Non-pigmented ciliary epithelial cell (primary cell): ENCODE measurements at places on chromosomes 6 and 20.

GRCh38 chr6:52595796-52596130 is 18.9 kb upstream of the TRAM2 start:
- no peak for DNase-seq

GRCh38 chr20:53215166-53215565 is 243.0 kb downstream of the TSHZ2 start:
- DNase-seq = no peak

DNA sequence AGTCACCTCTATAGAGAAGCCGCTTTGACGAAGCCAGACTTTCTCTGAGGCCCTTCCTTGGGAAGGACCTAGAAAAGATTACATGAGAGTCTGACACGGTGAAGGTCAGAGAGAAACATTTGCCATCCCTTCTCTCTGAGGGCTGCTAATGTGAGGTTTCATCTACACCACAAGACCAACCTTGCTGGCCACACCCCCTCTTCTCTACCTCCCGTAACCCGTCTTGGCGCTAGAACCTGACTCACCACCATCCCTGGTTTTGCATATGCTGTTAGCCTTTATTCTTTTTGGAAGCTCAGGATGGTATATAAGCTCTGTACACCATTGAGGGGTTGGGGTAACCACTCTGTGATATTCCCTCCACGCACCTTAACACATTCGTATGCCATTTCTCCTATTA is 63.6 kb downstream of the FOXF2 start:
- no peak for DNase-seq

- DNase-seq = no peak
These were observed 3.0 kb downstream of the CDH4 start for GRCh38 chr20:61254881-61255626.

DNA sequence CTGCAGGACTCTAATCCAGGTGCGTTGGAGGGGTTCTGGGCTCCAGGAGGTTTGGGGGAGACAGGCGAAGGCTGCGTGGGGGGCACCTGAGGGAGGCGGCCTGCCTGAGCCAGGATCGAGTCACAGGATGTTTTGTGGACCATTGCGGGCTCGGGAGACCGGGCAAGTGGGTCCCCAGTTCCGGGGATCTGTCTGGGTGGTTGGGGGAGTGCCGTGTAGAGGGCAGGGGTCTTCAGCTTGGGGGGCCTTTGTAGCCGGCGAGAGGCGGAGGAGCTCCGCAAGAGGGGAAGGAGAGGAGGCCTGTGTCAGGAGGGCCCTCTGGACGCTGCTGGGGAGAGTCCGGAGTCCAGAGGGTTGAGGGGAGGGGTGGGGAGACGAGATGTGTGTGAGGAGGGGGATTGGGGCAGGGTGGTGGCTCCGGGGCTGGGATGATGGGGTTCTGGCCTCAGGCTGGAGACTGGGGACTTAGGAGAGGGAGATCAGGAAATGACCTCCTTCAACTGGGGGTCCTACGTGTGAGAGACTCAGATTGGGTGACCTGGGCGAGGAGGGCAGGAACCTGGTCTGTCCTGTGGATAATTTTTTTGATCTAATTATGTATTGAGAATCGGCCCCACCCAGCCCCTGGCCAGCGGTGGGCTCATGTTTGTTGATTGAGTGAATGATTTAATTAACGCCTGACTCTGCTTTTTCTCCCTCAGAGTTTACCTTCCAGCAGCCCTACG is 505 bp downstream of the SNAI1 start:
- DNase-seq = no peak

GRCh38 chr20:8663424-8663823 is 405.5 kb upstream of the PLCB4 start:
- DNase-seq = no peak

GRCh38 chr6:117544716-117545115 is 57.6 kb downstream of the GOPC start:
- no peak for DNase-seq

- DNase-seq = no peak
These were observed 19.1 kb downstream of the SNAI1 start for GRCh38 chr20:50001784-50002311.

- no peak for DNase-seq
These were observed 949 bp downstream of the TXLNB start for GRCh38 chr6:139290787-139291311.

GRCh38 chr6:111746983-111747382 is 126.3 kb downstream of the FYN start:
- DNase-seq = no peak

DNA sequence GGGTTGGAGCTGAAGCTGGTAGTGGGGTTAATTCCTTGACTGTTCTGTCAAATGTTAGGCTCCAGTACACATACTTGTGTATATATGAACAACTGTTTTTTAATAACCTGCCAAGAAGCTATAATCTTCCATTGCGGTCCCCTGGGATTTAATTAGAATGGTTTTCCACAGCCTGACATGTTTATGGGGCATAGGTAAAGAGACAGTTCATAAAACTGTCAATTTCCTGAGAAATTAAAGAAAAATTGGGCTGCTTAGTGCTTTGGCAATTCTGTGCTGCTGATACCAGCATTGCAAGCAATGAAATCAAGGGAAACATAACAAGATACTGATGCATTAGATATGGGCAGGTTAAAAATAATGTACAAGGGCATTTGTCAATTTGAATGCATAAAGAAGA is 314.1 kb upstream of the SLC35B3 start:
- no peak for DNase-seq

DNA sequence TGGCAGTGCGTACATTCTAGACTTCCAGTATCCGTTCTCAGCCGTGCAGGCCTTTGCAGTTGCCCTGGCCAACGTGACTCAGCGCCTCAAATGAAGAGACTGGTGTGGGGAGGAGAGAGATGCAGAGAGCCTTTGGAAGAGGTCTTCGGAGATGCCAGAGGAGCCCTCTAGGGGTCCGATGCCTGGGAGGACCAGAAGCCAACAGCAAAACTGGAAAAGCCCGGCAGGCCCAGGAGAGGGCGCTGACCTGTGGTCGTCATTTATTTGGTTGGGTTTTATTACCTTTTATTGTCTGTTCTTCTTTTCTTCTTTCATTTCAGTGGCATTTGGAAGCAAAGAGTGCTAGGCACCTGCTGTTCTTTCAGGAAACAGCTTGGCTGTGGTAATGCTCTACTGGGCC is 53.3 kb upstream of the TMEM181 start:
- DNase-seq = no peak

DNA sequence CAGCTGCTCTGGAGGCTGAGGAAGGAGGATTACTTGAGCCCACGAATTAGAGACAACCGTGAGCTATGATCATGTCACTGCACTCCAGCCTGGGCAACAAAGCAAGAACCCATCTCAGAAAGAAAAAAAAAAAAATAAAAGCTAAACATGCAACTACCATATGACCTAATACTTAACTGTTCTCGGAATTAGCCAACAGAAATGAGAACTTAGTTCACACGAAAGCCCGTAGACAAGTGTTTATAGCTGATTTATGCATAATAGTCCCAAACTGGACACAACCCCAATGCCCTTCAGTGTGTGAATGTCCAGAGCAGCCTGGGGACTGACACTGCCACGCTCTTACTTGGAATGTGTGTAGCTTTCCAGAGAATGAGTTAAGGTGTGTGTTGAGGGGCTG is 211.5 kb upstream of the PROKR2 start:
- DNase-seq = no peak

GRCh38 chr20:58053391-58054055 is 174.9 kb downstream of the ANKRD60 start:
- DNase-seq = no peak

DNA sequence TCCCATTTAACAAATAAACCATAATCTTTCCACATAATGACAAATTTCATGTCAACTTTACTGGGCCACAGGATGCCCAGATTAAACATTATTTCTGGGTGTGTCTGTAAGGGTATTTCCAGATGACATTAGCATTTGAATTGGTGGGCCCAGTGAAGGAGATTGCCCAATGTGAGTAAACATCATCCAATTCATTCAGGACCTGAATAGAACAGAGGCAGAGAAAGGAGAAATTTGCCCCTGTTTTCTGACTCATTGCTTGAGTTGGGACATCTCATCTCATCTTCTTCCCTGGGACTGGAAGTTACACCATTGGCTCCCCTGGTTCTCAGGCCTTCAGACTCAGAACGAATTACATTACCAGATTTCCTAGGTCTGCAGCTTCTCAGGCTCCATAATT is 142.9 kb downstream of the TPBG start:
- DNase-seq = no peak

DNA sequence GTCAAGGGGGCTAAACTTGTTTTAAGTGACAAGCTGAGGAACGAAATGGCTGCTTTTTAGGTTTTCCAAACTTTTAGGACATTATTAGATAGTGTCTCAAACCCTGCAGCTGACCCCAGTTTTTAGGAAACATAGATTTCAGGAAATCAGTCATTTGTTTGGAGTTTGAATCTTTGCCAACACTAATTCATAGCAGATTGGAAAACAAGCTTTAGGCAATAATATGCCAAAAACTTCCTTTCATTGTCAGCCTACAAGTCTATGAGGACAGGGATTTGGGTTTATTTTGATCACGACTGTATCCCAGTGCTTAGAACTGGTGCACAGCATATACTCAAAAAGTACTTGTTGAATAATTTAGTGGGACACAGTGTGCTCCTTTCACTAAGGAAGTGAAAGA is 123.2 kb downstream of the TINAG start:
- DNase-seq = peak; percentile 5

GRCh38 chr20:25206548-25206947 is 11.0 kb downstream of the ENTPD6 start:
- DNase-seq = no peak

DNA sequence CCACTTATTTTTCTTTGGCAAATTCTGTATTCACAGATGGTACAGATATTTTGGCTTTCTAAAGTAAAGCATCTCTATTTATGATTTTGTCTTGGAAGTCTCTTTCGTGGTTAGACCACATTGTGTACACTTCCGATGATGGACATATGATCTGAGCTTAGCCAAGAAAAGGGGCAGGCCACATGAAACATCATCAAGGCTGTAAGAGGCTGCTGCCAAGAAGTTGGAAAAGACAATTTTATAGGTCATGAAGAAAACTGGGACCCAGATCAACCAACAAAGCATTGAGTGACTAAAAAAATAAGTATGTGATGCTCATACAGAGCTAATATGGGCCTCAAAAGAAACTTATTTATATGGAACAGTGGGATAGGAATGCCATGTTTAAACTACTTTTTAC is 266.4 kb downstream of the HAO1 start:
- DNase-seq = no peak

DNA sequence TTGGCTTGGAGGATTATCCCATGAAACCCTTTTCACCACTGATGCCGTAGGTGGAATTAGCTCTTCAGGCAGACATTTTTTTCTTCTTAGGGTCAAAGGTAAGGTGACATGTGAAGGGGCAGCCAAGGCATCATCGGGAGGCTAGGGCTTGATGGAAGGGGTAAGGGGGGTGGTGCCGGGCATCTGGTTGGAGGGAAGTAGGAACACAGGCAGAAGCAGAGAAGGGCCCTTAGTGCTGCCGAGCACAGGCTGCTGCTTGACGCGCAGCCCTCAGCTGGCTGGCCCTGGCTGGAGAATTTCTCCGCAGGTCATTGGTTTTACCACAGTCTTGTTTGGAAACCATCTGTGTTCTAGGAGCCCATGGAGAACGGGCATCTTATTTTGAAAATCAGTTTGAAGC is 54.7 kb downstream of the TRAF3IP2 start:
- no peak for DNase-seq

- DNase-seq = no peak
These were observed 865 bp downstream of the STK38 start for GRCh38 chr6:36546308-36546919.

DNA sequence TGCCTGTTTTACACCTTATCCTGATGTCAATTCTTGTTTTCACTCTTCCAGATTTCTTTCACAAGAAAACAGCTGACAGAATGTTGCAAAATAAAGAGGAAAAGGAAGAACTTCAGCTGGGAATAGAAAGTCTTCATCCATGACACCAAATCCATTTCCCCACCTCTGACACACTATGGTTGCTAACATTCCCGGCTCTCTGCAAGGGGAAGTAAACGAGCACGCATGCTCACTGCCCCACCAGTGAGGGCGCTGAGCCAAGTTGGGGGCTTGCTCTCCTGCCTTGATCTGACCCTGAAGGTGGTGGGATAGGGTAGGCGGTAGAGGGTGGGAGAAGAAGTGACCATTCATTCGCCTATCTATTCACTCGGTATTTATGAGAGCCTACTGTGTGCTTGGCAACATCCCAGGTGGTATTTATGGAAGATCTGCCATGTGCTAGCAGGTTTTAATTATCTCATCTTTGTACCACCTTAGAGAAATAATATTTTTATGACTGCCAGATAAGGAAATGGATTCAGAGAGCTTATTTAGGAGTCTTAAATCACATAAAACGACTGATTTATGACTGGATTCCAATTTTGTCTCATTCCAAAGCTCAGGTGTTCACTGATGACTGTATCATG is 206.2 kb downstream of the FOXC1 start:
- no peak for DNase-seq

- no peak for DNase-seq
These were observed 26.6 kb downstream of the HDGFL1 start for GRCh38 chr6:22596011-22596410.

DNA sequence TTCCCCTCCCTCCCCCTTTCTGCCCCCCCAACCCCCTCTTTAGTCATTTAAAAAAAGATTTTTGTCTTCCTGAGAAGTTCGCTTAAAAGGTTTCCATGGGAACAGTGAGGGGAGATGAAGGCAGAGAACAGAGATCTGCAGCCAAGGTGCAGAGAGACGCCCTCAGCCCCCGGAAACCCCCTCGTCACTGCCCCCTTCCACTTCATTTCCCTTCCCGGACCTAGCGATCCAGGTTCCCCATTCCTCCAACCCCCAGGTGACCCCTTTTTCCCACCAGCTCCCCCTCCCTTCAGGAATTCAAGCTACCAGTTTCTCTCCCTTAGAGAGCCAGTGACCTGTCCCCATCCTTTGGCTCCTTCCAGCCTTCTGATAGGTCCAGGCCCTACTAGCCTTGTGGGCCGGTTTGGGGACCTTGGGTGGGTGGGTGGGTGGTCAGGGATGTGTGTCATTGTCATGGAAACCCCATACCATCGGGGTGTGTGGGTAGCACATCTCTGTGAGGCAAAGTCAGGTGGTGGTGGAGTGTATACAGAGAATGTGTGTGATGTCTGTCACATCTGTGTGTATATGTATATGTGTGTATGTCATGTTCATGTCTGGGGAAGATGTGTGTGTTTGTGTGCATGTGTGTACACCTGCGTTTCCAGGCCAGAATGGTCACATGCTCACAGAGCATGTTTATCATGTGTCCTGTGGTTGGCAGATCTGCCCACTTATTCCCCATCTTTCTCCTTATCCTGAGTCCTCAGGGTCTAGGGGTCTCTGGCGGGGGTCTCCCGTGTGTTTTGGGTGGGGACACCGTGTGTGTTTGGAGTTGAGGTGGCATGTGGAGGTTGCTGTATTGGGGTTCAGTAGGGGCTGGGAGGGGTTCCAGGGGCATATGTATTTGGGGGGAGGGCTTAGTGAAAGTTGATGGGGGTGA is 7.0 kb downstream of the SYNGAP1 start:
- DNase-seq = no peak

GRCh38 chr6:157998707-157999167 is 17.1 kb downstream of the SYNJ2 start:
- no peak for DNase-seq
